ENCODE measurements at places on chromosomes 2 and 18. TPM values are rescaled to one million over a fixed set of nuclear protein-coding genes. Genes with fewer than 3 reads are reported as not detected.

DNA sequence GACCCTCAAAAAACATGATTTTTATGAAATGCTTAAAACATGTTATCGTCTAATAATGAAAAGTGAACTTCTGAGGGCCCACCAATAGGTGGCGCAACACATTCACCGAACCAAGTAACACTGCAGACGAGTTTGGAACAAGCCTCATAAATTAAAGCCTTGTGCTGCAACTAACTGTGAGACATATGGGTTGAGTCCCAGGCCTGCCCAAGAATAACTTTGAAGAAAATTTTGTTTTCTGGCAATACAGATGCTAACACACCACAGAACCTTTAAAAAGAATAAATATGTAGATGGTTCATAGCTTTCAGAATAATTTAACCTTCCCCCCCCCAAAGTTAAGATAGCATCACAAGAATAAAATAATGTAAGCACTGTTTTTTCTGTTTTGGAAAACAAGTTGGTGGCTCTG lies 285.9 kb downstream of the RNF144A start:
- no peaks in the 10 kb centered on the region for H3K27me3 ChIP-seq
- H3K4me3 ChIP-seq = no peak overlapping the region
- no peaks in the 10 kb centered on the region for H3K4me1 ChIP-seq
- no peak overlapping the region for H3K27ac ChIP-seq

DNA sequence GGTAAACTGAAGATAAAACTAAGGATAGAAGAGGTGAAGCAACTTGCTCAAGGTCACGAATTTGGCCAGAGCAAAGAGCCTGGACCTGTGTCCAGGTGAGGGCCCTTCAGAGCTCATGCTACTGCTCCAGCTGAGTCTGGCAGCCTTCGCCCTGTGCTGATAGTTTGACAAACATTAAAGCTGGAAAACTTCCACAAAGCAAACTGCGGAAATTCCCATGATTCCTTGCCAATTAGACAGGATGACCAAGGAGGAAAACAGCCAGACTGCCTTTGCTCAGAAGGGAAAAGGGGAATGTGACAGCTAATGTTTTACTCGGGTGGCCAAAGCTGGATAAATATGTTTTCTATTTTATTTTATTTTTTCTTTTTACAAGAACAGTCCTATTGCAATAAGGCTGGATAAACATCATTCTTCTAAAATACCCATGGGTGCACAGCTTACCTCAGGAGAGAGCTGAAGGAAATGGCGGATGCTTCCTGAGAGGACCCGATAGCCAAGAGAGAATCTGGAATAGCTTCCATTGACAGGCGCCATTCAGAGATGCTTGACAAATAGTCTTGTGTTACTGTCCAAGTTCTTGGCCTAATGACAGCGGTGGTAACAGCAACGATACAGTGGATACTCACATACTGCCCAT lies 5.3 kb upstream of the CTAGE1 start:
- no peak overlapping the region for H3K4me3 ChIP-seq
- no peak for DNase-seq
- H3K27me3 ChIP-seq = no peaks in the 10 kb centered on the region
- H3K27ac ChIP-seq = no peak overlapping the region
- peaks cover under 1% of the 10 kb centered on the region for H3K4me1 ChIP-seq
- no peaks in the 10 kb centered on the region for H3K36me3 ChIP-seq

Gene SERPINB10
- 0.33 TPM for total RNA-seq

DNA sequence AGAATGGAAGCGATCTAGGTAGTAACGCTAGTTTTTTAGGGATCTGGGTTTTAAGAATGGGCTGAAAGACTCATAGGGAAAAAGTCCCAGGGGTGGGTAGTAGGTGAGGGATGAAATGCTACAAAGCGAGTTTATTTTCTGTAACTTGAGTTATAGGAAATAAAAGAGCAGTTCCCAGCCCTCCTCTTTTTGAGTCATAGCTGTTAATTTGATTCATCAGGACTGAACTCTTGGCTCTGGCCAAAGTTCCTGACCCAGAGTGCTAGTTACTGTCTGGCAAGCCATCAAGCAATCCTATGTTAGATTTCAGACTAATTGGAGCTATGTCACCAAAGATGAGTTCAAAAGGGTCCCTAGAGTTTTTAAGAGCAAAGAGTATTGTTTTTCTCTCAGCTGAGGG lies 17.4 kb upstream of the NOSTRIN start:
- no peaks in the 10 kb centered on the region for H3K27me3 ChIP-seq
- no peak overlapping the region for H3K4me3 ChIP-seq
- H3K36me3 ChIP-seq = no peaks in the 10 kb centered on the region
- H3K4me1 ChIP-seq = no peaks in the 10 kb centered on the region
- DNase-seq = no peak
- no peak overlapping the region for H3K27ac ChIP-seq

- H3K4me3 ChIP-seq = no peak overlapping the region
- H3K27ac ChIP-seq = peak overlapping the region; percentile 82
- peak; percentile 89 for DNase-seq
Measured at GRCh38 chr2:43041661-43042360, 184.6 kb downstream of the ZFP36L2 start.

Gene ZNF892
- total RNA-seq = 13.2 TPM

DNA sequence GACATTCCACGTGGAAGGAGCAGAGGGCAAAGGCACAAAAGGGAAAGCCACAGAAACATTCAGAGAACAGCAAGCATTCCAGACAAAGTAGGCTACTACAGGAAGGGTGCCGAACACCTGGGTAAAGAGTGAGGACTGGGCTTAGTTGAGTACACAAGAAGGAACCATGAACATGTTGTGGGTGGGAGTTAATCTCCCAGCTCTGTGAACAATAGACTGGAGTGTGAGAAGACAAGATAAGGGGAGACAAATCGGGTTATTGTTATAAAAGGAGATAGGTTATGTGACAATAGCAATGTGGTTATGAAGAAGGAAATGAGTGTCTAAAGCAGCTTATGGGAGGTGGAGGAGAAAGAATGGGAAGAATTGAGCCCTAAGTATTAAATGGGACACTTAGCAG lies 70.0 kb downstream of the DPP4 start:
- no peaks in the 10 kb centered on the region for H3K4me1 ChIP-seq
- DNase-seq = no peak
- no peaks in the 10 kb centered on the region for H3K36me3 ChIP-seq
- no peak overlapping the region for H3K27ac ChIP-seq

Gene AQP4
- 1,006 TPM for total RNA-seq

Gene PRKRA
- 75.8 TPM for total RNA-seq

Gene GPBAR1
- 0.44 TPM for total RNA-seq

Gene LAMA1
- 38.2 TPM for total RNA-seq

Gene PJVK
- total RNA-seq = 4.7 TPM

GRCh38 chr2:121591199-121591598 lies 58.1 kb downstream of the CLASP1 start:
- DNase-seq = no peak
- H3K27ac ChIP-seq = no peak overlapping the region
- H3K36me3 ChIP-seq = no peaks in the 10 kb centered on the region

- no peak overlapping the region for H3K27ac ChIP-seq
- H3K36me3 ChIP-seq = no peaks in the 10 kb centered on the region
- H3K4me3 ChIP-seq = no peak overlapping the region
- no peak for DNase-seq
Measured at GRCh38 chr18:8081872-8082553, 514.9 kb downstream of the PTPRM start.

GRCh38 chr2:137829251-137829650 lies 135.0 kb upstream of the HNMT start:
- H3K27me3 ChIP-seq = no peaks in the 10 kb centered on the region
- no peaks in the 10 kb centered on the region for H3K4me1 ChIP-seq
- DNase-seq = peak; percentile 50
- H3K4me3 ChIP-seq = no peak overlapping the region
- H3K36me3 ChIP-seq = no peaks in the 10 kb centered on the region

DNA sequence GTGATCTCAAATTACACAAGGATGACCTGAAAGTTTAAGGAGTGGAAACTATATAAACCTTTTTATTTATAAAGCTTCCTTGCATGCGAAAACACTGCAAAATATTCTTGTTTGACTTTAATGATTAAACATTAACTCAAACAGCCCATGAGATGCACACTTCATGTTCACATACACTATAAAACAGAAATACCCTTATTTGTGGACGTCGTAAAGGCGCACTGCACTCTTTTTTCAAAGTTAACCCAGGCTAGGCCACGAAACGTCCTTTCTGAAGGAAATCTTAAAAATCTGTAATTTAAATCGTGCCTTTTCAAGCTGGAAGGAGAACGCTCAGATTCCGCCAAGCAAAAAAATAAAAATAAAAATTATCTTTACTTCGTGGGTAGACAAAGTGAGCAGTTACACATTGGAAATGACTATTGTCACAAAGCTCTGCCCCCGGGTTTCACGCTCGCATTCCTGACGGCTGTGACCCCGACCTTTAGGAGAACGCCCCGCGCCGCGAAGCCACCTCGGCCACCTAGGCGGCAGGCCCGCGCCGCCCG lies 728 bp downstream of the FAM168B start:
- peak overlapping the region; percentile 75 for H3K27ac ChIP-seq
- DNase-seq = no peak
- H3K27me3 ChIP-seq = no peaks in the 10 kb centered on the region
- peak overlapping the region; percentile 72 for H3K4me3 ChIP-seq
- peaks cover 18% of the 10 kb centered on the region for H3K4me1 ChIP-seq

DNA sequence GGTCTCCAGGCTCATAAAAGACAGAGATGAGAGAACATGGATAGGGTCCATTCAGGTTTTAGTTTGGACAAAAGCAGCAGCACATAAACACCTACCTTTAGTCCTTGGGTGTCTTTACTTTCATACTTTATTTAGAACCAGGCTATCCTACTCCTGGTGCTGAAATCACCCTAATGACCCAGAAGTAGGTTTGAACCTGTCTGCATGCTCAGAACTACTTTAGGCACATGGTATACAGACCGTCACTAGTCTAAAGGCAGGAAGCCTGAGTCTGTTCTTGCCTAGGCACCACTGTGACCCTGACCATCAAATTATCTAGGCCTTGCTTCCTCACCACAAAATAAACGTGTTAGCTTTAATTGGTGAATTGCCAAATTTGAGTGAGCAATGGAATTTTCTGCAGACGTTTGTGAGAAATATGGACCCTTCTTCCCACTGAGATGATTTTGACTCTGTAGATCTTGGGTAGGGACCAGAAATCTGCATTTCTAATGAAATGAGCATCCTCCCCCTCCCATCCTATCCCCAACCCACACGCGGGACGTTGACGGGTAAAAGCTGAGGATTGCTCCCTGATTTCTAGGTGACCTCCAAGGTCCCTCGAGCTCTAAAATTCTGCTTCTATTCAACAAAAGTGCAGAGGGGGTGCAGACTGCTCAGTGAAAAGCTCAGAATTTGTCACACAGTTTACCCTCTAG lies 75.1 kb downstream of the PLEKHM3 start:
- H3K4me3 ChIP-seq = no peak overlapping the region
- no peak for DNase-seq
- H3K27ac ChIP-seq = no peak overlapping the region
- H3K27me3 ChIP-seq = no peaks in the 10 kb centered on the region
- peaks cover 2% of the 10 kb centered on the region for H3K36me3 ChIP-seq

Gene GLB1L
- total RNA-seq = 9.4 TPM

GRCh38 chr2:120845277-120845676 lies 109.6 kb downstream of the GLI2 start:
- no peak overlapping the region for H3K4me3 ChIP-seq
- no peaks in the 10 kb centered on the region for H3K36me3 ChIP-seq
- DNase-seq = no peak
- peaks cover 32% of the 10 kb centered on the region for H3K4me1 ChIP-seq
- H3K27ac ChIP-seq = no peak overlapping the region

- H3K27ac ChIP-seq = no peak overlapping the region
- DNase-seq = no peak
- no peaks in the 10 kb centered on the region for H3K36me3 ChIP-seq
- no peaks in the 10 kb centered on the region for H3K27me3 ChIP-seq
- H3K4me3 ChIP-seq = no peak overlapping the region
- H3K4me1 ChIP-seq = peaks cover 3% of the 10 kb centered on the region
Measured at GRCh38 chr18:54822872-54823845, 5.1 kb upstream of the RAB27B start.

- peak; percentile 4 for DNase-seq
- H3K4me1 ChIP-seq = no peaks in the 10 kb centered on the region
- no peaks in the 10 kb centered on the region for H3K36me3 ChIP-seq
- H3K27ac ChIP-seq = no peak overlapping the region
- H3K4me3 ChIP-seq = no peak overlapping the region
Measured at GRCh38 chr2:186349508-186349907, 136.6 kb upstream of the ZC3H15 start.

Gene CCDC178
- total RNA-seq = 1.5 TPM

GRCh38 chr2:133053541-133053940 lies 383.5 kb upstream of the LYPD1 start:
- H3K4me3 ChIP-seq = no peak overlapping the region
- no peak for DNase-seq
- no peaks in the 10 kb centered on the region for H3K36me3 ChIP-seq
- H3K27ac ChIP-seq = no peak overlapping the region
- no peaks in the 10 kb centered on the region for H3K4me1 ChIP-seq
- H3K27me3 ChIP-seq = no peaks in the 10 kb centered on the region

Gene GCG
- not detected for total RNA-seq

DNA sequence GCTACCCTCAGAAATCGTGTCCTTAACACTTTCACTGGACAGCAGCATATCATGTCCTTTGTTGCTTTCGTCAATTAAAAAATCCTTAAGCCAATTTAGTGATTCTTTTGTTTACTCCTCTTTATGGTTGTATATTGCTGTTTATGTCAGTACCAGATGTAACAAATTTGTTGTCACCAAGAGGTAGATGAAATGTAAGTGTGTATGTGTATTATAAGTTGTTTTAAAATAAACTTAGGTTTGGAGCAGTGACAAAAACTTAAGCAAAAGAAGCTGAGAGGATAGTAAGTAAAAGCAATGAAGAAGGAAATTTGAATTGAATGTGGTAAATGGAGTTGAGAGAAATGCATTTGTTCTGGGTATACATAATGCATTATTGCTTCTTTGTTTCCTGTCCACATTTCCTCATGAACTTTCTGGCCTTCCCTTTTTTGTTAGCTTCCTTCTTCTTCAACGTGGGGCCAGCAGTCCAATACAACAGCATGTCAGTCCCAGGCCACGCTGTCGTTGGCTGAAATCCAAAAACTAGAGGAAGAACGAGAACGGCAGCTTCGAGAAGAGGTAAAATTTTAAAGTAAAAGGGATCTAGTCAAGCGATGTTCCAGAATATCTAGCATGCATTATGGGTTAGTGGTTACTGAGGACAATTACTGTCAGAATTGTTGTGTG lies 30.5 kb upstream of the SNORC start:
- peaks cover 28% of the 10 kb centered on the region for H3K36me3 ChIP-seq
- no peak overlapping the region for H3K4me3 ChIP-seq
- peak; percentile 4 for DNase-seq
- no peaks in the 10 kb centered on the region for H3K4me1 ChIP-seq
- no peaks in the 10 kb centered on the region for H3K27me3 ChIP-seq

DNA sequence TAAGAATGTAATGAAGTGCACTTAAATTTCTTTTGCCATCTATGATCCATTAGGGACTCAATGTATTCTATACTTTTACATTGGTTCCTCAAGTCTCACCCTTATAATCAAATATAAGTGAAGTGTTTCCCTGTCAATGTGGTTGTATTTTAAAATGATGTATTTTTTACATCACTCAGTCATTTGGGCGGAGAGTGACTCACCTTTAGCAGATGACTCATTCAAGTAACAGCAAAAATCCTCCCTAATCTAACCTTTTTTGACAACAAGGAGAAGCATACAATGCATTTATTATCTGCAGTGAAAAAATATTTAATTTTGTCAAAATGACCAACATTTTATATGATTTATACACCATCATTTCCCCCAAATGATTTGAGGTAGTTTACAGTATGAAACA lies 94.4 kb downstream of the FANCL start:
- no peaks in the 10 kb centered on the region for H3K36me3 ChIP-seq
- no peak overlapping the region for H3K27ac ChIP-seq
- H3K4me1 ChIP-seq = no peaks in the 10 kb centered on the region
- H3K4me3 ChIP-seq = no peak overlapping the region
- H3K27me3 ChIP-seq = no peaks in the 10 kb centered on the region

Gene FAP
- total RNA-seq = 27.6 TPM
